Activated T-helper 1 cell treated with anti-CD3 and anti-CD28 coated beads, Interleukin-12 subunit alpha, Interleukin-12 subunit beta, Interleukin-2, Interleukin-4 antibody, amounts not matched to agents 30 ng/mL and 10 ng/mL and 1 ng/mL, durations not matched to agents 14 hours and 24 hours and 36 hours (primary cell): ENCODE measurements at places on chromosomes 7 and 10. TPM values are rescaled to one million over a fixed set of nuclear protein-coding genes. Genes with fewer than 3 reads are reported as not detected.

The TWIST1 gene
- 5.6 and 8.1 TPM in 2 replicates for total RNA-seq

The TMEM225B gene
- 0.60 and 0.64 TPM in 2 replicates for total RNA-seq

The HOXA7 gene
- total RNA-seq, result not detected in 2 replicates

The GRM8 gene
- not detected in 2 replicates for total RNA-seq

The PRSS37 gene
- total RNA-seq, result not detected in 2 replicates

The NIPSNAP2 gene
- 49.4 and 50.0 TPM in 2 replicates for total RNA-seq

The ATOH7 gene
- total RNA-seq, result not detected in 2 replicates

The SRGN gene
- total RNA-seq, result 1,217 and 1,242 TPM in 2 replicates
